ENCODE measurements at places on chromosomes 2 and 18.

DNA sequence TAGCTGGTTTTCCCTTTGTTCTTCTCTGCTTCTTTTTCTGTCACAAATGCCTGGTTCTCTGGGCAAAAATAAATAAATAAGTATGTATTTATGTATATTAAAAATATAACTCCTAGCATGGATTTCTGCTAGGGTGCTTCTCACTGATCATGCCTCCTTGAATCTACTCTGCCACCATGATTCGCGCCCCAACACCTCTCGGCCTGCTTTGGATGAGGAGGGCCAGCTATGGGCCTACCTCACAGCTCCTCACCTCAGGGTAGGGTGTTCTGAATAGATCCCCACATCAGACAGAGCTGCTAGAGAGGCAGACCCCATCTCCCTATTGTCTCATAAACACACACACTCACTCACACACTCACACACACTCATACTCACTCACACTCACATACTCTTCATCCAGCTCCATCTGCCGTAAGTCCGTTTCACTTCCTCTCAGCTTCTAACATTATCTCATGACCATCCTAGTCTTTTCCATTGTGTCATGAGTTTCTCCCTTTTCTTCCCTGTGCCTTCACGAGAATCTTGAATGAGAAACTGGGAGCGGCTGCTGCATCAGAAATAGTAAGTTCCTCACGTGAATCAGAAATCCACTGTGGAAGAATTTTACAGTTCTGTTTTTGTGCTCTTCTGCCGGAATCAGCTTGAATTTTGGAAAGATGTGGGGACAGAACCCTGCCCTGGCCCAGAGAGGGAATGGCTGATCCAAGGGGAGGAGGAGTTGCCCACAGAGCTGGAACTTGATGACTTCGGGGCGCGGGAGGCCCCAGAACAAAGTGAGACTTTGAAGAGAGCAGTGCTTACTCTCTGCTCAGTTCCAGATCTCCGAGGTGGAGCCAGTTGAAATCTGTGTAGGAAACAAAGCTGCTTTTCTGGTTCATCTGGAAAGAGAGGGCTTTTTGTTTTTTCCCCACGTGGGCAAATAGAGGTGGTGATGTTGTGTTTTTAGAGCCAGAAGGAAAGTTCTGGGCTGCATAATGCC, 20.9 kb downstream of the ANXA4 start:
- no peak for DNase-seq

DNA sequence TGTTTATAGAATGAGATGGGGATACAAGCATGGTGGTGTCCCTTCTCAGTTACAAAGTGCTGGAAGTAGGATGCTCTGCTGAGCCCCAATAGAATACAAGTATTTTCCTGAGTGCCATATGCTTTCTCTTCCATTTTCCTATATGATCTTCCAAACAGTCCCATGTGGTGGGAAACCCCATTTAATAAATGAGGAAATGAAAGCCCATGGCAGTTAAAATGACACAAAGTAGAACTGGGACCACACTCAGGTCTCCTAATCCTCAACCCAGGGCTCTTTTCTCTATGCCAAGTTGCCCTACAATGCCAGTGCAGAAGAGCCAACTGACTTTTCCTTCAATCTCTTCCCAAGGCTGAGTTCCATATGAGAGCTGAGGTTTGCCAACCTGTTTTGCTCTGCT, 210.2 kb upstream of the FBXO11 start:
- DNase-seq: no peak

DNA sequence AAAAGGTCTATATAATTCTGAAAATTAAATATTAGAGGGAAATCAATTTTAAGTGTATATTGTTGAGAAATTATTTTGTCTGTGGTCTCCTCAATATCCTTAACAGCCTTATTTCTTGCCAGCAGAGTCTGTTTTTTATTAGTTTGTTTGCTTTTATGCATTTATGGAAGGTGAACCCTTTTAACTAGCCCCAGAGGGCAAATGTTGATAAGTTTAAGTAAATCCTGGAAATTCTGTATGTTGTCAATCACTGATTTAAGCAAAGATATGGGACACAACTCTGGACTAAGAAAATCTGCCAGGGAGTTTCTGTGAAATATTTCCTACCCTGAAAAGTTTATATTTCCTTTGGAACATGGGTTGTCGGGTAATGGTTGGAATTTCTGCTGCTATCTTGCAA, 339.5 kb upstream of the COL3A1 start:
- DNase-seq: no peak

DNA sequence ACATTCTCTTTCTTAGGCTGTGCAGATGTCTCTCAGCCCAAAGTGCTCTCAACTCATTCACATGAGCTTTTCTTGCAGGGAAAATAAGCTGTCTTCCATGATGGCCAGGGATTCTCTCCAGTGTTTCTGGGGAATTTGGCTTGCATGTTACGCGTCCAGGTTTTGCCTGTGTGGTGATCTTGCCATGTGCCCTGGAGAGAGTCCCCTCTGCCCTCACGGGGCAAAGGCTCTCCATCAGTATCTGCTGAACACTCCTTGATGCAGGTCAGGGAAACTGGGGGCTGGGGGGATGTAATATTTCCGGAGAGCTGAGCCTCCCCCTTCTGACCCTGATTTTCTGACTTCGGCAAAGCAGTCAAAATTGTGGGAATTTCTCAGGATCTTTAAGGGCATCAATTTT, 87.6 kb downstream of the ACKR3 start:
- DNase-seq: no peak

GRCh38 chr2:215038421-215038820, 100.0 kb downstream of the ABCA12 start:
- no peak for DNase-seq

GRCh38 chr2:215189393-215189792, 51.0 kb upstream of the ABCA12 start:
- no peak for DNase-seq

- DNase-seq: no peak
These were observed 73.2 kb downstream of the HS1BP3 start for GRCh38 chr2:20577495-20578235.

GRCh38 chr2:137367361-137367760, 596.9 kb upstream of the HNMT start:
- DNase-seq: no peak

DNA sequence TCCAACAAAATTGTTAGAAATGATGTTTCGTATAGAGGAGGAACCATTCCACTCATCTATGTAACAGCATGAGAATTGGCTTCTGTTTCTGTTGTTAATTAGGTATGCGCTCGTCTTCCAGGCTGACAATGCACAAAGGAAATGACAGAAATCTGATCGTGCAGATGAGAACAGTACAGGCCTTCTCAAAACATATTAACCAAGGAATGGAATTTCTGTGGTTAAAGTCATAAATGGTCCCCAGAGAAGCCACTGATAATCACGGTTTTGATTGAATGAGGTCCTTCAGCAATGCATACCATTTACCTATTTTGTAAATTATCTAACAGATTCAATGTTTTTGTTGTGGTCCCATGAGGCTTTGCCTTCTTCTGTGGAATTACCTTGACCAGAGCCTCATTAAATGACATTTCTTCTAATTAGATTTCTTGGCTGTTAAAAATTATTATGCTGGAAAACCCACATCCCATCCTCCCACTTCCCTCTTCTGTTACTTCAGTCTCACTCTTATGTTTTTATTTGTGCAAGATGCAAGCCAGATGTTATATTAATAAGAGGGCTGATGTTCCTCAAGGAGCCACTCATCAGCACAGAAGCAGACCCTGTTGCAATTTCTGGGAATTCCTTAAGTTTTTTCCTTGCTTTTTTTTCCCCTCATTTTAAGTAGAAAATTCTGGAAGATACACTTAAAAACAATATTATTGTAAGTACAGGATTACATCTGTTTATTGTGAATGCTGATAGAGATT, 395.8 kb downstream of the PID1 start:
- no peak for DNase-seq

DNA sequence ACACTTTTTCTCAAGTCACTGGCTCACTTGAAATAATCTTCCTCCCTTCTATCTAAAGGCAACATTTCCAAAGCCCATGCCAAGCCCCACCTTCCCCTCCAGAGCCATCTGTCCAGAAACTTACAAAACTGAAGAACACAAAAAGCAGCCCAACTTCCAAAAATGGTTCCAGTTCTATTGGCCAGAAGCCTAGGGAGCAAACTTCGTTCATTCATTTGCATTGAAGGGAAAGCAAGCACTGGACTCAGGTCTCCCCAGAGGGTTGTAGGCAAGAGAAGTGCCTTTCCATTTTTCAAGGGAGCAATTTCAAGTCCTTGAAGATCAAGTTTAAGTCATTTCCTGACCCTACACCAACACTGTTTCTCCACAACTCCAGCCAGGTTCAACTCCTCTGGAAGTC, 585.0 kb downstream of the BCL11A start:
- DNase-seq: no peak

DNA sequence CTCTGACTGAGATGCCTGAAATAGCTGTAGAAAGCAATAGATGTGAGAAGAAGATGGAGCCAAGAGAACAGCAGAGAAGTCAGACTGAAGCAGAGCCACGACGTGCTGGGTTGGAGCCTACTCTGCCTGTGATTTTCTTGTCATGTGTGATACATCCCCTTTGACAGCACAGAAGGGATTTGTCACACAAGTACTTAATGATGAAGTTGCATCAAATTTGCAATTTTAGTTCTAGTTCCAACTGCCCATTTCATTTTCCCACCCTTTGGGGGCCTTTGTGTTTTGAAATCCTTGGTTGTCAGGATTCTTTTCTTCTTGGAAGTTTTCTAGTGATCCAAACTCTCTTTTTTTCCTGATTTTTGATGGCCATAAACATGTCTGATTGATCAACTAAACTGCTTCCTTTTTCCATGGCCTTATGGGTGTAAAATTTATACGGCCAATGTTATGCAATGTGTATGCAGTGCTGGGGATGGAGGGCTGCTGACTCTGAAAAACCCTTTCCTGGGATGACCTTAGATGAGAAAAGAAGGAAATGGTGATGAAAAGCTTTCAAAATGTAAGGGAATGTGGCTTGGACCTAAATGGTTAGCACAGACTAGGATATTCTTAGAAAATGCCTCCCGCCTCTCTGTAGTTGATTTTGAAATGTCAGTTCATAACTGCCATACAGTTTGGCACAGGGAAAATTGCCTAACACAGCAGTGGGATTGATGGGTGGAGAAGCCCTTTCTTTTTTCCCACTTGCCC, 9.6 kb upstream of the B3GNT2 start:
- DNase-seq: no peak
